ENCODE measurements at places on chromosomes 16 and 17.
A peak's percentile ranks its signal among the peaks of the same experiment; 100 is the strongest.

- no peak for DNase-seq
Observed at GRCh38 chr17:58913971-58914769, 158.5 kb downstream of the PPM1E start.

- no peak for DNase-seq
Observed at GRCh38 chr16:60608971-60609370, 1427.3 kb downstream of the CDH8 start.

DNA sequence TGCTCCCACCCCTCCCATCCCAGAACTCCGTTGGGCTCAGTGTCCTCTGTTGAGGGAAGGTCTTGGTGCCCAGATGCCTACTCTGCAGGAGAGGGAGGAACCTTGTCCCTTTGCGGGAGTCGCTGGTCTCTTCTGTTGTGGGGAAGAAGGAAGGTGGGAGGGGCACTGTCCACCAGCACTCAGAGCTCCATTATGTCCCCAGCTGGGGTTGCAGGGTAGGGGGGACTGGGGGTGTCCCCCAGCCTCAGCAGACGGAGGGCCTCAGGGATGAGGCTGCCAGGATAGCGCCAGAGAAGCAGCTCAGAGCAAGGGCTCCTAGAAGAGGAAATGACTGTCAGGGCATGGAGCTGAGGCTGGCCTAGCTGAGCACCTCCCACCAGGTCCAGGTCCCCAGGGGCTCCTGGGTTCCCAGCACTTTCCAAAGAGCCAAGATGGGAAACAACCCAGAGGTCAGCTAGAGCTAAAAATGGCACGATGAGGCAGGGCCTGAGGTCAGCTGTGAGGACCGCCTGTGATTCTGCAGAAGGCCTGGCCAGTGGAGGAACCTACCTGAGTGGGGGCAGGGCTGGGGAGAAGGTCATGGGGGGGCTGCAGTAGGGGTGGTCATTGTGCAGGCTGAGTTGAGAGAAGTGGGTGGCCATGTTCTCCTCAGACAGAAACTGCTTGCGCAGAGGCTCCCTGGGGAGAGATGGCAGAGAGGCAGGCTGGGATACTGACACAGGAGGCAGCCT, 893 bp downstream of the HCFC1R1 start:
- DNase-seq = no peak

- DNase-seq = no peak
Observed at GRCh38 chr17:18964018-18964351, 12.0 kb downstream of the SLC5A10 start.

- no peak for DNase-seq
Observed at GRCh38 chr16:81581107-81581506, 136.5 kb downstream of the CMIP start.

- DNase-seq = no peak
Observed at GRCh38 chr17:5699814-5700213, 115.5 kb upstream of the NLRP1 start.

- no peak for DNase-seq
Observed at GRCh38 chr16:305916-306626, 23.1 kb downstream of the PDIA2 start.

DNA sequence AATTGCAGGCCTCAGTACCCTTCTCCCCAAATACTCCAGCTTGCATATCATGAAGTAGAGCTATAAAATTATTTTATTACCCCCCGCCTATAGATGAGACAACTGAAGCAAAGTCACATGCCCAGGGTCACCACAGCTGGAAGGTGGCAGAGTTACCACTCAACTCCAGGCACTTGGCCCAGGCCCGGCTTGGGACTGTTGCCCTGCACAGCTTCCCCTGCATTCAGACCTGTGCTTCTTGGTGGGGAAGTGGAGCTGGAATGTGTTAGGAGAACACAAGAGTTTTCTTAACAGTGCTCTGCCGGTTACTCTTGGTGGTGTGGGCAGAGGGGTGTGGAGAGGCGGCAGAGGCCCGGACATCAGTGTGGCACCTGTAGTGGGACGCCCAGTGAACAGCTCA, 149.3 kb downstream of the SOCS1 start:
- no peak for DNase-seq

DNA sequence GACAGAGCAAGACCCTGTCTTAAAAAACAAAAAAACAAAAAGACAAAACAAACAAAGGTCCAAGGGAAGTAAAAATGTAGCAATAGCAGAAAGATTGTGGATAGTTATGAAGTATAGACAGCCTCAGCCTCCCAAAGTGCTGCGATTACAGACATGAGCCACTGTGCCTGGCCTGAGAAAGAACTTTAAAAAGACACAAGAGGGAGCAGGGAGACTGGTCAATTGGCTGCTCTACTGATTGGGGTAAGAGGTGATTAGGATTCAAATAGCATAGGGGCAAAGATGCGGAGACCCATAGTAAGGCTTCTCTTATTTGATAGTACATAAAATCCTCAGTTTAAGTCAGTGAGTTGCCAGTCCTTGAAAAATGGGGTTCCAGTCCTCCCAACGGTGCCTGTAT, 518.2 kb upstream of the GOT2 start:
- DNase-seq = no peak

GRCh38 chr17:49555495-49556222, 20.0 kb upstream of the NXPH3 start:
- no peak for DNase-seq

- no peak for DNase-seq
Observed at GRCh38 chr17:6413065-6413464, 21.9 kb downstream of the AIPL1 start.

- no peak for DNase-seq
Observed at GRCh38 chr17:29197516-29198272, 17.5 kb upstream of the MYO18A start.

DNA sequence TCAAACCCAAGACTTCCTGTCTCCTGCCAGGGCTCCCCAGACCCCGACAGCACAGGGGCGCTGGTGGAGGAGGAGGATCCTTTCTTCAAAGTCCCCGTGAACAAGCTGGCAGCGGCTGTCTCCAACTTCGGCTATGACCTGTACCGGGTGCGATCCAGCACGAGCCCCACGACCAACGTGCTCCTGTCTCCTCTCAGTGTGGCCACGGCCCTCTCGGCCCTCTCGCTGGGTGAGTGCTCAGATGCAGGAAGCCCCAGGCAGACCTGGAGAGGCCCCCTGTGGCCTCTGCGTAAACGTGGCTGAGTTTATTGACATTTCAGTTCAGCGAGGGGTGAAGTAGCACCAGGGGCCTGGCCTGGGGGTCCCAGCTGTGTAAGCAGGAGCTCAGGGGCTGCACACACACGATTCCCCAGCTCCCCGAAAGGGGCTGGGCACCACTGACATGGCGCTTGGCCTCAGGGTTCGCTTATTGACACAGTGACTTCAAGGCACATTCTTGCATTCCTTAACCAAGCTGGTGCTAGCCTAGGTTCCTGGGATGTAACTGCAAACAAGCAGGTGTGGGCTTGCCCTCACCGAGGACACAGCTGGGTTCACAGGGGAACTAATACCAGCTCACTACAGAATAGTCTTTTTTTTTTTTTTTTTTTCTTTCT, 8.1 kb downstream of the SERPINF1 start:
- peak; percentile 24 for DNase-seq

Measured in activated CD8-positive, alpha-beta memory T cell treated with anti-CD3 and anti-CD28 coated beads, Interleukin-2, amount 50 U/mL, for 4 hours (primary cell).